Stimulated activated naive CD8-positive, alpha-beta T cell treated with anti-CD3 and anti-CD28 coated beads, Interleukin-15, Interleukin-2, amounts not matched to agents 100 U/mL and 50 U/mL, for 24 hours (primary cell): ENCODE measurements at places on chromosomes 3 and 15.

DNA sequence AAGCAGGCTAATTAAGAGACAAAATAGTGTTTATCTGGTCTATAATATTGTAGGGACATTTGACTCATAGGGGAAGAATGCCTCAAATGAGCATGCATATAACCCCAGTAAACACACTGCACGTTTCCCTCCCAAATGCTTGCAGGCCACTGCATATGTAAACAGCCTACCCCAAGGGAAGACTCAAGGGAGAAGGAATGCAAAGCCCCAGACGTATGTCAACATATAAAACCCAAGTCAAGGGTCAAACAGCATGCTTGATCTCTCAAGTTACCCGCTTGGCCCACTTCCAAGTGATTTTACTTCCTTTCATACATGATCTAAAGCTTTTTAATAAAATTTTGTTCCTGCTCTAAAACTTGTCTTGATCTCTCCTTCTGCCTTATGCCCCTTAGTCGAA is 1090.0 kb downstream of the OTOL1 start:
- no peak for DNase-seq

GRCh38 chr15:60070838-60071493 is 66.9 kb downstream of the FOXB1 start:
- DNase-seq, result no peak

DNA sequence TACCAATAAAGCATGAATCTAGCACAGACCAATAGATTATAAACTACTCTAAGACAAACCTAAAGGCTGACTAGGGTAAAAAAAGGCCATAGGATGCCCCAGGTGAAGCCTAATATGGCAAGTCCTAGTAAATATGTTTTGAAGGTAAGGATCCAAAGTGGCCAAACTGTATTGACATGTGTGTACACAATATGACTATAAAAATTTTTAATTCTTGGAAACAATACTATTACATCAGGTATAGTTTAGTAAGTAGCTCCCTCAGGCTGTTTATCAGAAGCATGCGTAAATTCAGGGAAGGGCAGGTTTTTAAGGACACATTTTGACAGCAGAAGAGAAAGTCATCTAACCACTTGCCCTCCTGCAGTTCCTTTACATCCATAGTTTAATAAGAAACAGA is 18.8 kb downstream of the GNB4 start:
- DNase-seq, result no peak

DNA sequence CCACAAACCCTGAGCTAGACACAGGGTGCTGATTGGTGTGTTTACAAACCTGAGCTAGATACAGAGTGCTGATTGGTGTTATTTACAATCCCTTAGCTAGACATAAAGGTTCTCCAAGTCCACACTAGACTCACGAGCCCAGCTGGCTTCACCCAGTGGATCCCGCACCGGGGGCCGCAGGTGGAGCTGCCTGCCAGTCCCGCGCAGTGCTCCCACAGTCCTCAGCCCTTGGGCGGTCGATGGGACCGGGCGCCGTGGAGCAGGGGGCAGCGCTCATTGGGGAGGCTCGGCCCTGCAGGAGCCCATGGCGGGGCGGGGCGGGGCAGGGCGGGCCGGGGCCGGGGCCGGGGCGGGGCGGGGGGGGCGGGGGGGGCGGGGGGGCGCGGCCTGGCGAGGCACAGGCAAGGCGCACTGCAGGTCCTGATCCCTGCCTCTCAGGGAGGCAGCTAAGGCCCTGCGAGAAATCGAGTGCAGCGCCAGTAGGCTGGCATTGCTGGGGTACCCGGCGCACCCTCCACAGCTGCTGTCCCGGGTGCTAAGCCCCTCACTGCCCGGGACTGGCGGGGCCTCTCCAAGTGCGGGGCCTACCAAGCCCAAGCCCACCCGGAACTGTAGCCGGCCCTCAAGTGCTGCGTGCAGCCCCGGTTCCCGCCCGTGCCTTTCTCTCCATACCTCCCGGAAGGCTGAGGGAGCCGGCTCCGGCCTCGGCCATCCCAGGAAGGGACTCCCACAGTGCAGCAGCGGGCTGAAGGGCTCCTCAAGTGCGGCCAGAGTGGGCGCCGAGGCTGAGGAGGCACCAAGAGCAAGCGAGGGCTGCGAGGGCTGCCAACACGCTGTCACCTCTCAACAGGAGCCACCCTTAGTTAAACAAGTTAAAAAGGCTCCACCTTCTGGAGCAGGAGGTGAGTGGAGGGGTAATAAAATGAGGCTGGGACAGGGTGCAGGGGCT is 9.8 kb upstream of the TMEM40 start:
- DNase-seq, result no peak

DNA sequence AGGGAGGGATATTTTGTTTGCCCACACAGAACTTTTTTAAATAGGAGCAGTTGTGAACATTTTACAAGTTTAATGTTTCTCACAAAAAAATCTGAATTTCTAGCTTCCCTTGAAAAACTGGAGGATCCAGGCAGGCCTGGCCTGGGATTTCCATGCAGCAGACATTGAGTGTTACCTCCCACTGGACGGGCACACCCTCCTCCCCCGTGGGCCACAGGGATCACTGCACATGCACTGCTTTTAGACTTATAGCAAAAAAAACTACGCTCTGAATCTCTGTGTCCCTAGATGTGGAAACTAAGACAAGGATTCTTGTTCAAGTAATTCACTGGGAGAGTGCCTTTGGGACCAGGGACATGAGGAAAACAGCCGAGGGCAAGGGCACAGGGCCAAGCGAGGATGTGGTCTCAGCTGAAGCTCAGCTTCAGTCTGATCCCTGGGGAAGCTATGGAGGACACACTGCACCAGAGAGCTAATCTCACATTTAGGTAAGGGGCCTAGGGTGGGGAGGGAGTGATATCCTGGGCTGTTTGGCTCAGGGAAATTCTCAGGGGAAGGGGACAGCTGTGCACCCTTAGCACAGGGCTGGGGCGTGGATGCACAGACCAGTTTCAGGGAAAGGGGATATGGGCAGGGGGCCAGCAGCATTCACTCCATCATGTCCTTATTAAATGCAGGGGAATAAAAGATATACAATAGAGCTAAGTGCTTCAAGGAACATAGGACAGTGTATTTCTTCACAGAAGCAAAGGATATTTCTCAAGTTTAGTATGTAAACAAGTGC is 46.0 kb downstream of the FSIP1 start:
- DNase-seq, result no peak

DNA sequence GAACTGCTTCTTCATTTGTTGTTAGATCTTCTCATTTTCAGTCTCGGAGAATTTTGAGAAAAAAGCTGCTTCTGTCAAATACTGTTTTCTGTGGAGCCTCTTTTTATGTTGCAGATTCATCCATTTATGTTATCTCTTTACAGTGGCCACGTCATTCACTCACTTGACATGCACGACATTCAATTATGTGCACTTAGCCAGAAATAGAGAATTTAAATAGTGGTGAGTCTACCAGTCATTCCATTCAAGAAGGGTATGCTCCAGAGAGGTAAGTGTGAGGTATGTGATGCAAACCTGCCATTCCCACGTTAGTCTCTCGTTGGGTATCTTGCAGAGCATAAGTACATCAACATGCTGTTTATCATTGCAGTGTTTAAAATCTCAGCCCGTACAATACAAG is 9.8 kb downstream of the ARPP19 start:
- no peak for DNase-seq

GRCh38 chr3:36957063-36957462 is 12.2 kb upstream of the TRANK1 start:
- DNase-seq, result no peak

- no peak for DNase-seq
Observed at GRCh38 chr3:190734490-190734889, 128.0 kb downstream of the GMNC start.

- peak; percentile 23 for DNase-seq
Observed at GRCh38 chr3:28916713-28917499, 364.0 kb upstream of the RBMS3 start.

DNA sequence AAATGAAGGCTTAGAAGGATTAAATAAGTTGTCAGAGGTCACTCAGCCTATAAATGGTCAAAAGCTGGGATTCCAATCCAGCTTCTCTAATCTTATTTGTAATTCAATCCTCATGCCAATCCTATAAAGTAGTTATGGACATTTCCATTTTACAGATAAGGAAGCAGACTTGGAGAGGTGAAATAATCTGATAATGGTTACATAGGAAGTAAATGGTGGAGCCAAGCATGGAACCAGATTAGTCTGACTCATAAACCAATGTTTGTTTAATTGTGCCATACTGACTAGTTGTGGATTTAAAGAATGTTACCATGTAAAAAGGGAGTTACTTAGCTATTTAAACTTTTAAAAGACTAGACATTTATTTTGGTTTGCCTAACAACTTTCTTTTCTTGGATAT is 59.7 kb downstream of the KCNAB1 start:
- no peak for DNase-seq

- no peak for DNase-seq
Observed at GRCh38 chr3:193837347-193837827, 244.4 kb downstream of the OPA1 start.

DNA sequence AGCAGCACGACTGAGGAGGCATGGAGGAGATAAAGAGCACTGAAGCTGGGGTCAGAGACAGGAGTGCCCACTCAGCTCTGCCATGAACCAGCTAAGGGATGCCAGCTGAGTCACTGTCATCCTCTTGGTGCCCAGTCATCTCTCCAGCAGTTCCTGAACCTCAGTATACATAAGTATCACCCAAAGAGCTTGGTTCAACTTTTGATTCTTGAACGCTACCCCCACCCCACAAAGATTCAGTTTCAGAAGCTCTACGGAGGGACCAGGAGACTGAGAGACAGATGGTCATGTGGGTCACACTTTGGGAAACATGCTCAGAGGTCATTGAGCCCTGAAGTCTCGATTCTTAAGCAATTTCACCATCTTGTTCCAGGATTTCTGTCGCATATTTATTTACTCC is 108.4 kb downstream of the ALDH1A2 start:
- DNase-seq, result no peak

GRCh38 chr15:79562403-79562815 is 130.3 kb downstream of the MINAR1 start:
- no peak for DNase-seq
